ENCODE measurements at places on chromosomes 12 and 14.

GRCh38 chr12:1797011-1797901 is 23.1 kb upstream of the LRTM2 start:
- DNase-seq, result peak; percentile 76

GRCh38 chr12:132374612-132375445 is 45.4 kb upstream of the GALNT9 start:
- no peak for DNase-seq

- no peak for DNase-seq
Observed at GRCh38 chr12:48329199-48329939, 21.4 kb downstream of the ZNF641 start.

DNA sequence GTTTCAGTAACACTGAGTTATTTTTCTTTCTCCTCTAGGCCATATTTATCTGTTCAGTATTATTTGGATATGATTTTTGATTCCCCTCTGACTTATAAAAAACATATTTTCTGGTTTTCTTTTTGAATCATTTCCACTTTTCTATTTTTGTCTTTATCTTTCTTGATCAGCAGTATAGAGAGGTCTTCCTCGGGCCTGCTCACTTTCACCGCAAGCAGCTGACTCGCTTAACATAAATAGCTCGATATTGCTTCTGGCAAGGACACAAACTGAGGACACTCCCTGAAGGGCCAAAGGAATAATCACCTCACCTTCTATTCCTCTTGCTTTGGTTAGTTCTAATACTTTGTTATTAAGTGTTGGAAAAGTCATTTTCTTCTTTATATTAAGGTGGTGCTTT is 25.8 kb upstream of the TRHDE start:
- DNase-seq, result no peak

DNA sequence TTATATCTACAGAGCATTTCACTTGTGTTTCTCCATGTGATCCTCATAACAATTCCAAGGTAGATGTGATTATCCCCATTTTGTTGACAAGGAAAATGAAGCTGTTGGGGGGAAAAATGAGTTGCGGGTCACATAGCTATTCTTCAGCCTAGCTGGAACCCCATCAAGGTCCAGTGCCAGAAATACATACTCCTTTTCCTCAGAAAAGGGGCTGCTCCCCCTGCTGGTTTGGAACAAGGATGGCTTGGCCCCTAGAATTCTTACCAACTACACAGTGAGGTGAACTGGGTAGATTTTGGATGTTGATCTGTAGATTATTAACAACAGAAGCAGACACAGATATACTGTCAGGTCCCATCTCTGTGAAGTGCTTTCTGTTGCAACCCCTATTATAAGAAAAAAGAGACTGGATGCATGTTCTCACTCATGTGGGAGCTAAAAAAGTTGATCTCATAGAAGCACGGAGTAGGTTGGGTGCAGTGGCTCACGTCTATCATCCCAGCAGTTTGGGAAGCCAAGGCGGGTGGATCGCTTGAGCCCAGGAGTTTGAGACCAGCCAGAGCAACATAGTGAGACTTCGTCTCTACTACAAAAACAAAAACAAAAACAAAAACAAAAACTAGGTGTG is 8.9 kb downstream of the IKZF4 start:
- peak; percentile 70 for DNase-seq

DNA sequence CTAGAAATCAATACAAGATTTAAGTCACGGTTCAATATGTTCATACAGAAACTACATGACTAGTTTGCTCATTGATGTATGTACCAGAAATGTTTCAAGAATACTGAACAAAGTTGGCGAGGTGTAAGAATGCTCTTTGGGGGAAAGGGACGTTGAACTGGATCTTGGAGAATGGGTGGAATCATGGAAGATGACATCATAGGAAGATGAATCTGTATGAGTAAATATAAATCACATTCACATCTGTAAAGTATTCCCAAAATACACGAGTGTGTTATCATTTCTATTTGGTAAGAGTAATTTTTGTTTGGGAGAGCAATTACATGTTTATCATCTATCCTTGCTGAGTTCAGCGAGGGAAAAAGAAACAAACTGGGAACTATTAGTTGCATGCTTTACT is 162.2 kb upstream of the TMTC1 start:
- no peak for DNase-seq

DNA sequence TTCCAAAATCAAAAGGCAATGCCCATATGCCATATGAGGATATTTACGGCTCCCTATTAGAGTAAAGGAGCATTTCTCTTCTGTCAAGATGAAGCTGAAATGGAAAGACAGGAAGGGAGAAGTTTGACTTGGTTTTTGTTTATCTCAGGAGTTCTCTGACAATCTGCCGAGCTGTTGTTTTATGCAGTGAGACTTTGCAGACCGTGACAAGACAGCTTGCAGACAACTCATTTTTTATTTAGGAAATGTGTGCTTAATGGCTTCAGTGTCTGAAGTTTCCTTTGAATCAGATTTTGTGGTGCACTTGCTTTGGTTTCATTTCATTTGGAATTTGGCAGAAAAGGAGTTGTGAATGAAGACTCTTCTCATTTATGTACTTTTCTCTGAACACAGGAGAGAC is 145.4 kb downstream of the C12orf50 start:
- DNase-seq, result no peak

DNA sequence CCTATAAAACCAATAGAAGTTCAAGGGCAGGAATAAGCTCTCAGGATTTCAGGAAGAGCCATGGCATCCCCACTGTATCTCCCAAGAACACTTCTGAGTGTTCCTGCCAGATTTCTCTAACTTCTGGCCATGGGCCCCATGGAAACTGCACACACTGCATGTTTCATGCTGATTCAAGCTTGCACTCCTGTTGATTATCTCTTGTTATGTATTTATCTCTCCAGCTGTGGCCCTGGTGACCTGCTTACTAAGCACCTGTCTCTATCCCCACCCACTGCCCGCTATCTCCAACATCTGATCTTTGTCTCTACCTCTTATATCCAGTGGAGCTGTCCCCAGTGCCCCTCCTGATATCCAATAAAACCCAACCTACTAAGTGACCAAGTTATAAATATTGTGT is 285.3 kb downstream of the PDZRN4 start:
- DNase-seq, result no peak

DNA sequence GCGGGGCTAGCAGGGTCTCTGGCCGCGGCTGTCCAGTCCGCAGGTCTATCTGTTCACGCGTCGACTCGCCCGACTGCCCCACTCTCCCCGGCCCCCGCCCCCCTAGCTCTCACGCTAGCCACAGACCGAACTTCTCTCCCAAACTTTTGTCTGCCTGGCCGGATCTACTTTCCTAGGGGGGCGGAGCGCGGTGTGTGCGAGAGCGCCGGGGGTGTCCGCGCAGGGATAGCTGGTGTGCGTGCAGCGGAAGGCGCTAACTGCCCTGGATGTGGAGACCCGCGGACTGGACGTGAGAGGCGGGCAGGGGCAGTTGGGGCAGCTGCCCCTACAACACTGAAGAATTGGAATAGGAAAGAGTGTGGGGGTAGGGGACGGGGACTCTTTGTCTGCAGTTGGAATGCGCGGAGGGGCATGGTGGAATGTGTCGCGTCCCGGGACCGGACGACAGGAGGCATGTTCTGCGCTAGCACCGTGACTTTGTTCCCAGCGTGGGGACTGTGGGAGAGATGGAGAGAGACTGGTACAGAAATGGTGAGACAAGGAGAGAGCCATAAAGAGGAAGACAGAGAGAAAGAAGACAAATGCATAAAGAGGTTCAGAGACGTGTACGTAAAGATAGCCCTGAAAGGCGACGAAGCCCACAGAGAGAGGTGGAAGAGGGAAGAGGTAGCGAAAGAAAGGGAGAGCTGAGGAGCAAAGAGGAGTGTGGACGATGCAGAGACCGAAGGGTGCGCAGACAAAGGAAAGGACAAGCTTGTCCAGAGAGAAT is at the start of gene AJUBA:
Gene AJUBA (minus strand): TSS at position 75 of the 769 bp plus-strand sequence. CDS start 285 bp downstream, outside the sequence.
- DNase-seq, result peak; percentile 88

- DNase-seq, result no peak
Observed at GRCh38 chr12:80837342-80837978, 100.3 kb downstream of the LIN7A start.

DNA sequence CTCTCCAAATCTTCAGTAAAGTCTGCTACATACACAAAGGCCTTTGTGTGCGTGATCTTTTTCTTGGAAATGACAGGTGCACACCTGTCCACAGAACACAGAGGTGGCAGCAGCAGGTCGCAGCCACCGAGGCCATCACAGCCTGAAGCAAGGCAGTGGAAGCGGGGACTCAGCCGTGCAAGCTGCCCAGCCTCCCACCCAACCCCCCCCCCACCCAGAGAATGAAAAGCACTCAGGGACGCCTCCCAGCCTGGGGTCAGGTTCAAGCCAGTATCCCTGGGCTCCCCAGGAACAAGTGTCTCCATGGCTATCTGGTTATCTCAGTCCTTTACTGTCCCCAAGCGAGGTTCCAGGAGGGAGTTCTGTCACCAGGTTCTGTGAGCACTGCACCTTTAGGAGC is 31.2 kb upstream of the TSPAN9 start:
- no peak for DNase-seq

DNA sequence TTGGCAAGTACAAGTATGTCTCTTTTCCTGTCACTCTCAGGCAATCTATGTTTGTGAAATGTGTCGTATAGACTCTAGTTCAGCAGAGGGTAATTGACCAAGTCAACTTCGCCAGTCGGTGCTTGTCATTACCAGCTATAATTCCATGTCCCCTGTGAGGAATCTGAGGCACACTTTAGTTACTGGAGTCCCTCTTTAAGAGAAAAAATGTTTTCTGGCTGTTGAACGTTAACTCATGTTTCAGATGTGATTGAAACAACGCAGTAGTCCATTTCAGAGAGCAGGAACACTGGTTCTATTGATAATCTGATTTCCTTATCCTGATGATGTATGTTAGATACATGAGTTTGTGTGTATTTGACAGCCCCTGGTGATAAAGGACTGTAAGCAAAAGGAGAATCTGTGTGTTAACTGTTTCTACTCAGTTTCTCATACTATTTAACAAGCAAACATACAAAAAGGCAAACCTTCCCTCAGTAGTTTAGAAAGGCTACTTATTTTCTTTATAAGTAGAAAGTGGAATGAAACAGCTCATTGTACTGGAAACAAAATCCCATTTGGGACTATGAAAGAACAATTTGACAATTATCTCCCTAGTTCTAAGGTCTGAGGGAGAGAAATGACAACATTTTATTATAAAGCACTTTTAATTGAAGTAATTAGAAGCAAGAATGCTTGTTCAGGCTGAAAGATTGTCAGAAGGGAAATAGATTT is 161.1 kb upstream of the TRHDE start:
- DNase-seq, result no peak

DNA sequence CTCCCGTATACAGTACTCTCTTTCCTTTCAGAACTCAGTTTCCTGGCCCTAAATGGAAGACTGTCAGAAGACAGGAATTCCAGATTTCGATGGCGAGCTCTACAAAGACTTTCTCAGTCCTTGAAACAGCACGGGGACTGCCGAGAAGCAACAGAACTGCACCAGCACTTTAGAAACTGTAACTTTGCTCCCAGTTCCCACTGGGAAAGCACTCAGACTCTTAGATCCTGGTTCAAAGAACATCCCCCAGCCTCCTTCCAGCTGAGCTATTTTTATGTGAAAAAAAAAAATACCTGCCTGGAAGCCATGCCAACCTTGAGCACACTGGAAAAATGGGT is 1.8 kb downstream of the PXN start:
- no peak for DNase-seq

DNA sequence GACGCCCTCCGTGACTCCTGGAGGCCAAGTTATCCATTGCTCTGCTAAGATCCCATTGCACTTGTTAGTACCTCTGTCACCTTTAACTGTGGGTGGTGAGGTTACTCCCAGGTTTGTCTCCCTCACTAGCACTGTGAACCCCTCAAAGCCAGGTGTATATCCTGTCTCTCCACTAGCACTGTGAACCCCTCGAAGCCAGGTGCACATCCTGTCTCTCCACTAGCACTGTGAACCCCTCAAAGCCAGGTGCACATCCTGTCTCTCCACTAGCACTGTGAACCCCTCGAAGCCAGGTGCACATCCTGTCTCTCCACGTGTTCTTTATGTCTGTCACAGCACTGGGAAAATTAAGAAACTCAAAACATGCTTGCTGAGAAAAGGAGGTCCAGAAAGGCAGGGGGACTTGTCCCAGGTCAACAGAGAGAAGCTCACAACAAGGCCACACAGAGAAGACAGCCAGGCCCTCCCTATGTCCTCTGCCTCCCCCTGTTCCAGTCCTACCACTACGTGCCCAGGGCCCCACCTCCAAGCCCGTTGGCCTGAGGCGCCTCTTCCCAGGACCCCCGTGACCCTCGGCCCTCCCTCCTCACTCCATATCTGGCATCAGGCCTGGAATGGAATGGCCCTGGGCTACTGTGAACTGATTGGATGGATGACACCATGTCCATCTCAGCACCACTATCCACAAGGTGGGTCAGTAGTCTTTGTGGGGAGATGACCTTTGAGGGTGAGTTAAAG is 26.4 kb upstream of the FKBP4 start:
- no peak for DNase-seq

DNA sequence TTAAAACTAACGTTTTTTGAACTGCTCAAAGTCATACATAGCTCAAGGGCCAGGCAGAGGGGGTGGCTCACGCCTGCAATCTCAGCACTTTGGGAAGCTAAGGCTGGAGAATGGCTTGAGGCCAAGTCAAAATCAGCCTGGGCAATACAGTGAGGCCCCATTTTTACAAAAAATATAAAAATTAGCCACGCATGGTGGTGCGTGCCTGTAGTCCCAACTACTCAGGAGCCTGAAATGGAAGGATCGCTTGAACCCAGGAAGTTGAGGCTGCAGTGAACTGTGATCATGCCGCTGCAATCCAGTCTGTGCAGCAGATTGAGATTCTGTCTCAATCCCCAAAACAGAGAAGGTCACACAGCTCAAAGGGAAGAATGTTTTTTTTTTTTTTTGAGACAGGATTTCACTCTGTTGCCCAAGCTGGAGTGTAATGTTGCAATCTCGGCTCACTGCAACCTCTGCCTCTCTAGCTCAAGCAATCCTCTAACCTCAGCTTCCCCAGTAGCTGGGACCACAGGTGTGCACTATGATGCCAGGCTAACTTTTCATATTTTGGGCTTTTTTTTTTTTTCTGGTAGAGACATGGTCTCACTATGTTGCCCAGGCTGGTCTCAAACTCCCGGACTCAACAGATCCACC is 2.9 kb downstream of the RBM23 start:
- peak; percentile 52 for DNase-seq

- no peak for DNase-seq
Observed at GRCh38 chr12:89538897-89539296, 13.1 kb upstream of the POC1B start.

- no peak for DNase-seq
Observed at GRCh38 chr12:49603721-49604120, 1.7 kb downstream of the FAM186B start.

- DNase-seq, result peak; percentile 53
Observed at GRCh38 chr12:31729705-31730104, 884 bp upstream of the AMN1 start.

- DNase-seq, result no peak
Observed at GRCh38 chr12:78636231-78636855, 228.2 kb upstream of the SYT1 start.

- DNase-seq, result no peak
Observed at GRCh38 chr14:68191567-68192321, 372.2 kb downstream of the RAD51B start.

GRCh38 chr14:50910495-50911420 is 33.5 kb downstream of the PYGL start:
- no peak for DNase-seq

Measured in erythroblast (primary cell).